ENCODE measurements at places on chromosomes 7 and 10.

GRCh38 chr10:49653273-49653929, 26.1 kb upstream of the C10orf53 start:
- no peak for DNase-seq

DNA sequence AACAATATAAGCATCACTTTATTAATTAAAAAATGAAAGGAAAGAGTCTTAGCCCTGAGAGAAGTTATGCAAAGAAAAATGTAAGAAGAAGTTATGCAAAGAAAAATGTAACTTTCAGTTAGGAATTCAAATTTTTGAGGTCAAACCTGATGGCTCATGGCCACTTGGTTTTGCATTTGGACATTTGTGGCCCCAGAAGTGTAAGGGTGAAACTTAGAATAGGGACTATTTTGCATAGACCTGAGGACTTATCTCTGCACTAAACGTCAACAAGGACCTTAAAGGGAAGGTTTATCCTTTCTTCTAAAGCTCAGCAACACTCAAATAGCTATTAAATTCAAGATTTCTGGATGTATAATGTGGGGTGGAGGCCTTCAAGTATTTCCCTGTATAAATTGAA, 724.5 kb upstream of the POT1 start:
- DNase-seq: no peak

GRCh38 chr10:1356349-1356748, 300.2 kb downstream of the WDR37 start:
- no peak for DNase-seq

DNA sequence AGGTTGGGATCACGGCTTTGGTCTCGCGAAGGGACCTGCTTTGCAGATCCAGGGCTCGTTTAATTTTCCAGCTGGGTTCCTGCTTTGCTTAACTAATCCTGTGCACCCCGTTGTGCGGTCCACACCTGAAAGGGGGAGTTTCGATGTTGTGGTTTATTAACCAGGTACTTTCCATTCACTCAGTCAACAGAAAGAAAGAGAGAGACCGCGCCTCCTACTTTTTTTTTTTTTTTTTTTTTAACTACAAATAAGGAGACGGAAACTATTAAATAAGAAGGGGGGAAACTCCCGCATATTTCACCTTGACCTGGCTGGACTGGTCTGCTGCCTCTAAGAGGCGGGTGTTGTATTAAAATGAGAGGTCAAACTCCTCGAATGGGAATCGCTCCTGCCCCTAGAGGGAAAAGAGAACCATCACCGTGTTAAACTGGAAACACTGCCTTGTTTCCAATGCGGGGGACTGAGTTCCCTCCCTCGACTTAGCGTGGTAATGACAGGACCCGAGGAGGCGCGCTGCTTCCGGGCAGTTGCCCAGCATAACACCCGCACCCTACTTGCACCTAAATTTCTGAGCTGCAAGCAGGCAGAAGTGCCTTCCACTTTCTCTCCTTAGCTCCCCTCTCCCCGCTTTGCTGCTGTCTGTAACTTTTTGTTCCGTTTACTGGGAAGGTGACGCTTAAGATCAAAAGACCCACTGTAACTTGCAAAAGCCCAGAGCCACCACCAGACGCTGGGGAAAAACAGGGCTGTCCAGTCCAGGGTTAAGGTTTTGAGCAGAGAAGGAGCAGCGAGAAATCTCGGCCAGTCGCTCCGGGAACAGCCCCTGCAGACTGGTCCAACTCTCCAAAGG, 1.1 kb upstream of the ITGB8 start:
- no peak for DNase-seq

DNA sequence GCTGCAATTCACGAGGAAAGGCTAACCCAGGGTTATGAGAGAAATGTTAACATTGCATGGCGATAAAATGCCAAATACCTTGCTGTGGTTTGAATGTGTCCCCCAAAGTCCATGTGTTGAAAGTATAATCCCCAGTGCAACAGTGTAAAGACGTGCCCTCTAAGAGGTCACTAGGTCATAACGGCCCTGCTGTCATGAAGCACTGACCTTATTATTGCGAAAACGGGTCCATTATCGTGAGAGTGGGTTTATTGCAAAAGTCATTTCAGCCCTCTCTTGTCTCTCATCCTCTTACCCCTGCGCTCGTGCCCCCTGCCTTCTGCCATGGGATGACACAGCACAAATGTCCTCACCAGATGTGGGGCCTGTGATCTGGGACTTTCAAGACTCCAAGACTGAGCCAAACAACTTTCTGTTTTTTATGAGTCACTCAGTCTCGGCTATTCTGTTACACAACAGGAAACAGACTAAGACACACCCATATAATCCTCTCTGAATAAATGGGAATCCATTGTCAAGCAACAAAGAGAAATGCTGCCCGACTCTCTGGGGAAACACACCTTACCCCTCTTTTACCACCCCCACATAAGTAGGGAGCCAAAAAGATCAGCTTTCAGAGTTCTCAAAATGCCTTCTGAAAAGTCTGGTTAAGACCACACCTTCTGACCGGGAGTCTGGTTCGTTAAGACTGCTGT, 73.1 kb upstream of the UCN3 start:
- peak; percentile 86 for DNase-seq

GRCh38 chr7:66078067-66078466, 2.4 kb downstream of the ASL start:
- DNase-seq: no peak

GRCh38 chr10:106296750-106297392, 867.6 kb downstream of the SORCS1 start:
- no peak for DNase-seq

DNA sequence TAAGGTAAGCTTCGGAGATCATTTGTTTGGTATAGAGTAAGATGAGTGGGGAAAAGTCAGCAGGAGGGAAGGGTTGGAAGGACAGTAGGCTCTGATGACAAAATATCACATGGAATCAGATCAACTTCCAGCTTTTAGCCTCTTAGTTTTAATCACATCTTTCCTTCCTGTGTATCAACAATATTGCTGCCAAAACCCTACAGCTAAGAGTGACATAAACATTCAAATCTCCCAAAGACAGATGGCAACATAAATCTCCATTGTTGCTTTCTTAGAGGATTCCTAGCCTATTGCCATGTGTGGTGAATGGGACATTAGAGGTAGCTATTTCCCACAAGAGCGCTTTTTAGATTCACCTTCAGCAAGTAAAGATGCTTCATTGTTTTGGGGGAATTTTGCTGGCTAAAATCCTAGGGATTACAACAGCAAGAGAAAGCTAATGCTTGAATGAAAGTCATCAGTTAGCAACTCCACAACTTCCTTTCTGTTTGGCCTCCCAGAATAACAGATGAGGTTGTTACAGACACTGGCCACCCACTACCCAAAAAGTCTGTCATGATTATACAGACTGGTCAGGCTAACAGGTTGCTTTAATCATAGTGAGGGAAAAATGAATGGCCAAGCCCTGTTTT, 35.2 kb upstream of the FZD1 start:
- no peak for DNase-seq

Measured in HFF-Myc (cell line).